ENCODE measurements at places on chromosomes 13 and 19.

- no peak for DNase-seq
Measured at GRCh38 chr19:38107129-38107528, 116.9 kb downstream of the DPF1 start.

DNA sequence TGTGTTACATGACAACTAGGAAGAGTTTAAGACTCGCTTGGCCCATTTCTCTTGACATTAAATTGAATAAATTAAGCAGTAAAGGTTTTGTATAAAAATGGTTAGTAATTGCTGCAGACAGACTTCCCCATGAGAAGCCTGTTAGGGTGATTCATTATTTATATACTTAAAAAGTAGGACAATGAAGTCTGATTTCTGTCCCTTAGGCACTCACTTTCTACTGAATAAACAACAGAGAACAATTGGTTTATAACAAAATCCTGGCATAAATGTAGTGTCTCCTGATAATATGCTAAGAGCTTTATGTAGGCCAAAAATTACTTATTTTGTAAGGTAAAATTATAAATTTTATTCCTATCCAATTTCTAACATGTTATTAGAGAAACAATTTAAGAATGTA, 2138.5 kb upstream of the PCDH20 start:
- DNase-seq = no peak

GRCh38 chr13:32115066-32115465, 83.5 kb downstream of the FRY start:
- DNase-seq = no peak

DNA sequence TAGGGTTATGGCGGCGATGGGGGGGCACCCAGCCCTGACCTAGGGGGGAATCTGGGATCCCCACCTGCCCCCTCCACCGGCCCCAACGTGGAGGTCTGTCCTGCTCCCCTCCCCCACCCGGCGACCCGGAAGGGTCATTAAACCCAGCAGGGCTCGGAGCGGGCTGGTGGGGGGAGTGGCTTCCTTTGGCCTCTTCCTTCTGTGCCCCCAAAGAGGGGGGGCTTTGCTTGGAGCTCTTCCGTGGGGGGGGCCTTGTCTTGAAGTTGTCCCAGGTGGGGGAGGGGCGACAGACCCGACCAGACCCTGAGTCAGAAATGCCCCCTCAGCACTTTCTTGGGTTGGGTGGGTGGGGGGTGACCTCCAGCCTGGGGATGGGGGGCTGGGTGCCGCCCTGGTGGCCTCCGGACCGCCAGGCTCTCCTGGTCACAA, 1.5 kb downstream of the ARID3A start:
- no peak for DNase-seq

- no peak for DNase-seq
Measured at GRCh38 chr13:102974317-102975087, 91.7 kb downstream of the SLC10A2 start.

- DNase-seq = peak; percentile 94
Measured at GRCh38 chr13:78779608-78780007, 120.7 kb upstream of the OBI1 start.

DNA sequence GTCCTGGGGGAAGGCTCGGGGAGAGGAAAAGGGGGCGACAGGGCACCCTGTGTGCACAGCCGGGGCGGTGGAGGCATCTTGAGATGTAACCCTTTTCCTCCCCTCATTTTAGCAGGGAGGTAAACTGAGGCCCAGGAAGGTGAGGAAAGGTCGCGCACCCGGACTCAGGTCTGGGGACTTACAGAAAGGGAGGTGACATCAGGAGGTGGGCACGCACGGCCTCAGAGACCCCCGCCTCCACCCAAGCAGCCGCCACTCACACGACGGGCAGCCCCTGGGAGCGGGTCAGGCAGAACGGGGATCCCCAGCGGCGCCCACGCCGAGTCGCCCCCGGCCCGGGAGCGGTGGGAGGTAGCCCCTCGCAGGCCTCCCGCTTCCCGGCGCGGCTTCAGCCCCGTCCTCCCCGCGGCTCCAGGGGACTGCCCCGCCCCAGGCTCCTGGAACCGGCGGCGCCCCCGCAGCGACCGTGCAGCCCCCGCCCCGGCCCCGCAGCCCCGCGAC, 477 bp downstream of the PIP5K1C start:
- DNase-seq = no peak

GRCh38 chr13:29022410-29022809, 202.3 kb downstream of the MTUS2 start:
- no peak for DNase-seq

- DNase-seq = peak; percentile 97
Measured at GRCh38 chr13:71602344-71602743, 264.7 kb downstream of the DACH1 start.

DNA sequence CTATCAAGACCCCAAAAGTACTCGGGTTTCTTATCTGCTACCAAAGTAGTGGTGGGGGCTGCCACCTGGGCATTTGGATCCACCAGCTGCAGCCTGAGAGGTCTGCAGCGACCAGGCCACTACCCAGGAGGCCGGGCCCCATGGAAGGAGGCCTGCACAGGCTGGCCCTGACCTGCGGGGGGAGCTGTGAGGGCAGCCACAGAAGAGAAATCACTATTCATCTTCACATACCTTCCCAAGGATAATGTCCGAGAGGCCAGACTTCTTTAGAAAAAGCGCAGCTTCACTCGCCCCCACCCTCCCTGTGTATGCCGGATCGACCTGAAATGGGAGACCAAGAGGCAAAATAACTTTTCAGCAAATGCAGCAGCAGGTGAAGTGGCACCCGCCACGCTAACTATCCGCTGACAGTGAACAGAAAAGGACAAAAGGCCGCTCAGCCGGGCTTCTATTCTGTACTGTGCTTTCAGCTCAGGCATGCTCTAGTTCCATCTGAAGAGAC, 30.1 kb downstream of the EPS15L1 start:
- DNase-seq = peak; percentile 8

DNA sequence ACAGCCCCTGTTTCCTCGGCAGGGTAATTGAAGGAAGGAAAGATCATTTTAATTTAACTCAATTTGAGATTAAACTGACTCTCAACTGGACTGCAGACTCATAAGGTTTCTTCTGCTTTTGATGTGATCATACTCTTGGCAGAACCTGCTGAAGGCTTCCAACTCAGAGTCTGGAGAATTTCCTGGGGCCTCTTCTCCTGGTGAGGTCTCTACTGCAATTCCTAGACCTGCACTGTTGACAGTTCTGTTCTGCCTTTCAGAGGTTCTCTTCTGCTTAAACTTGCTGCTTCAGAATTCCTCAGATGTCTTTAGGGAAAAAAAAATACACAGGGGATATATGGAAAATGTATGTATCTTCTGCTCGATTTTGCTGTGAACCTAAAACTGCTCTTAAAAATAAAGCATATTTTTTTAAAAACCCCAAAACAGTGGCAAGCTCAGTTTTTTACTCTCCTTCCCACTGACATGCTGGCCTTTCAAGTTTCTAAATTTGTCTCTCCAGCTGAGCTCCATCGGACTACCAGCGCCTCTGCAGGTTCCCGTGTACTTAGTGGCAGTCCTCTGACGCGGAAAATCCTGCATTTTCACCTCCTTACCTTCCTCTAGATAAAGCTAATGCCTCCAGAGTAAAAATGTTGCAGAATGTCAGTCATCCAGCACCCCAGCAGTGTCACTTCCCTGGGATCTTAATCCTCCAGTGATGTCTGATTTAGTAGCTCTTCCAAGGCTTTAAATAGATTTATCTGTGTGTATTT, 733.5 kb upstream of the SGCG start:
- no peak for DNase-seq

GRCh38 chr13:26310470-26310869, 56.5 kb downstream of the CDK8 start:
- no peak for DNase-seq

- no peak for DNase-seq
Measured at GRCh38 chr13:106541826-106542225, 6.4 kb upstream of the EFNB2 start.

DNA sequence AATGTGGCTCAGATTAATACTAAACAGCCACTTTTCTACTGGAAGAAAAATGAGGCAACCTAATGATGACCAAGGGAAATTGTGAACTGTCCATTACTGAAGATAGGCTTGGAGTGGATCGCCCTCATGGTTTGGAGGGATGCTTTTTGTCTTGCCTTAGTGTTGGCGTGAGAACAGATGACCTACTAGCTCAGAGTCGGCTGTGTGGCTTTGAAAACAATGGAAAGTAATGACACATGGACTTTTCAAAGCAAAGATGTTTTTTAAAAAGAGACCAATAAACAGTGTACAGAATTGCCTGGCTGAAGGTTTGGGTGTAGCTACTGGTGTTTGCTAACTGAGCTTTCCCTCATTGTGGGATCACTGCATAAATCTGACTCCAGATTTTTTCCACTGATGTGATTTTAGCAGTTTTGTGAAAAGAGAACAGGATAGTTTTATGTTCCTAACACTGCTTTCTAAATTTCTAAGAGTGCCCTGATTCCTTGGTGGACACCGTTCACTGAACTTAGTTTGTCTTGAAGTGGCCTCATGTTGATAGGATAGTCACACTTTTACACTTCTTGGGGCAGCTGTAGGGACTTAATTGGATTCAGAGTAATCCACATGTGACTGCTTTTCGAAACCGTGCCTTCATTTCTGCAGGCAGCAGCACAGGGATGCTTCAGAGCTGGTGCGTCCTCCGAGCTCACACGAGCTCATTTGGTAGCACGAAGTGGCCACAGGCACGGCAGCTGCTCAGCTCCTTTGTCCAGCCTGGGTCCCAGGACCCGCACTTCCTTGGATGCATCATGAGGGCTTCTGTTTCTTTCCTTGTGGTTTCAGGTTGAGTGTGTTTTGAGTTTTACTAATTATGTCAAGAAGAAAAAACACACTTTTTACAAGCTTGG, 4.3 kb downstream of the CEBPG start:
- no peak for DNase-seq

GRCh38 chr19:40294560-40294959, 9.4 kb upstream of the AKT2 start:
- no peak for DNase-seq

- DNase-seq = no peak
Measured at GRCh38 chr19:35167251-35168119, 12.9 kb downstream of the FXYD5 start.

GRCh38 chr13:50299546-50300249, 284.5 kb downstream of the KCNRG start:
- DNase-seq = no peak

- DNase-seq = no peak
Measured at GRCh38 chr19:29666578-29667386, 1.5 kb downstream of the PLEKHF1 start.

GRCh38 chr19:4641132-4641531, 1.8 kb downstream of the TNFAIP8L1 start:
- DNase-seq = no peak

DNA sequence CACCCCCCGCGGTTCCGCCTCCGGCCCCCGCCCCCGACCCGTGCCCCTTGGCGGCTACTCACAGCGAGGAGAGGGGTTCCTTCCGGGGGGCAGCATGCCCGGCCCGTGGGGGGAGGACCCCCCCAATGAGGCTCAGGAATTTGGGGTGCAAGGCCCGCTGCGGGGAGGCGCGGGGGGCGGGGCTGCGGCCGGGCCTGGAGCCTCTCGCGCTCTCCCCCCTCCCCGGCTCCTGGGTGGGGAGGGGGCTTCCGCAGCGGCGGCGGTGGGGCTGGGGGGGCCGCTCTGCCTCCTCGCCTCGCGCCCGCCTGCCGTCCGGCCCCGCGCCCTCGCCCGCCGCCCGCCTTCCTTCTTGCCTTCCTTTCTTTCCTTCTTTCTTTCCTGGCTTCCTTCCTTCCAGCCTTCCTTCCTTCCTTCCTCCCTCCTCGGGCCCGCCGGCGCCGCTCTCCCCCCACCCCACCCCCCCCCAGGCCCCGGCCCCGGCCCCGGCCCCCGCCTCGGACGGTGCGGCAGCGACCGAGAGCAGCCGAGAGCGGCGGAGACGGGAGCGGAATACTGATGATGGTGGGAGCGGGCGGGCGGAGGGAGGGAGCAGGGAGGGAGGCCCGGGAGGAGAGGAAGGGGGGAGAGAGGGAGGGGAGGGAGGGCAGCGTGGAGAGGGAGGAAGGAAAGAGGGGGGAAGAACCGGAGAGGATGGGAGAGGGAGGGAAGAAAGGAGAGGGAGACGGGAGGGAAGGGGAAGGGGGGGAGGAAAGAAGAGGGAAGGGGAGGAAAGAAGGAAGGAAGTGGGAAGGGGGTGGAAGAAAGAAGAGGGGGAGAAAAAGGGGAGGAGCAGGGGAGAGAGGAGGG, at the start of gene LRRC4B:
Gene LRRC4B (minus strand): TSS at position 554 of the 846 bp plus-strand sequence. CDS start 19,597 bp downstream, outside the sequence.
- no peak for DNase-seq

GRCh38 chr13:112219740-112220139, 152.8 kb downstream of the SOX1 start:
- no peak for DNase-seq

DNA sequence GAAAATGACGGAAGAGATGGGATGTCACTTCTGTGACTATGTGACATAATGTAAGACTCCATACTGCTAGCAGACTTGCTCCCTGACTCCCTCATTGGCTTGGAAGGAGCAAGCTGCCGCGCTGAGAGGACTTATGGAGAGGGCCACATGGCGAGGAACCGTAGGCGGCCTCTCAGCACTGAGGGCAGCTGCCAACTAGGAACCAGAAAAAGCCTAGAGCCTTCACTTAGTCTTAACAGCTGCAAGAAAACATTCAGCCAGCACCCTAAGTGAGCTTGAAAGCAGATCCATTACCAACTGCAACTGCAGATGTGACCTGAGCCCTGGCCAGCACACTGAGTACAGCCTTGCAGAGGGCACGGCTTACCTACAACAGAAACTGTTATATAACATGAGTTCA, 33.9 kb downstream of the USP12 start:
- no peak for DNase-seq

- no peak for DNase-seq
Measured at GRCh38 chr19:28316464-28316863, 896.5 kb downstream of the UQCRFS1 start.

DNA sequence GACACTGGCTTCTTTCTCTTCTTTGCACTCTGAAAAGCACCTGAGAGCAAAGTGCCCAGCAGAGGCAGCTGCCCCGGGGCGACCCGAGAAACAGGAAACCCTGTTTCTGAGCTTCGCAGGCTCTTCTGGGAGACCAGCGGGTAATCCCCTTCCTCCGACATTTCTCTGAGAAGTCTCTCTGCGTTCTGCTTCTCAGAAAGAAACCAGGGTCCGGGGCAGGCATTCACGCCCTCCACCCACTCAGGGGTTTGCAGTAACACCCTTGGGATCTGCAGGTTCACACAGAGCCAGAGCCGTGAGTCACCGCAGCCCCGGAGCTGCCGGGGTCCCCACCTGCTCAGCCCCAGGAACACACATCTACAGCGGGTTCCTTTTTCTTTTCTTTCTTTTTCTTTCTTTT, 86.0 kb downstream of the GADD45B start:
- no peak for DNase-seq

- DNase-seq = no peak
Measured at GRCh38 chr19:41511628-41512027, 64.3 kb upstream of the CEACAM21 start.

GRCh38 chr13:29540799-29541198, 54.7 kb downstream of the SLC7A1 start:
- DNase-seq = no peak

DNA sequence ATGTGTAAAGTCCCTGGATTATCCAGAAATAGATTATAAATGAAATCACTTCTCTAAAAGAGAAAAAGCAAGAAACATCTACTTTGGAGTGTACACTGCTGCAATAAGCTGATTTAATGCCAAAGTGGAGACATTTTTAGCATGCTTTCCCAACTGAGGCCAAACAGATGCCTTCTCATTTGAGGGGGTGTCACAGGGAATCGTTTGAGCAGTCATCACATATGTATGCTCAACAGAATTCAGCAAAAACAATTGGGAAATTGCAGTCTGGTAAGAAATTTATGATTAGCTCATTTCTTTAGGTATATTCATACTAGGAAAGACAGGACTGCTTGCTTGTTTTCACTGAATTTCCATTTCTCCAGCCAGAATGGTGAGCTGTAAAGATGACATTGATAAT, 27.3 kb upstream of the TPP2 start:
- no peak for DNase-seq
